ENCODE measurements at places on chromosomes 4 and X.
A peak's percentile ranks its signal among the peaks of the same experiment; 100 is the strongest.

DNA sequence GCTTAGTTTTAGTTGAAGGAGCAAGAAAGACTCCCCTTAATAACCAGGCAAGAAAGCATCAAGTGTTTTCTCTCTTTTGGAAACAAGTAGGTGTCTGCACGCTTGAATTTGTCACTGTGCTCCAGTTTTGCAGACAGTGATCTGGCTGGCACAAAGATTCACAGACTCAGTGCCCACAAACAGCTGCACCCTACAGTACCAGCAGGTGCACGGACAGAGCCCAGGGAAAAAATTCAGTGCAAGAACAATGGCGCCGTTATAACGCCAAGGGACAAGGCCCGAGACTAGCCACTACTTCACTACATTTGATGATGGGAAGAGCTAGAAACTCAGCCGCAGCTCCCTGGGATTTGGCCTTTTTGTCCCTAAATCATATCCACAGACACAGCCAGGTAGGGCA is 56.0 kb downstream of the ZNF827 start:
- no peak for DNase-seq

DNA sequence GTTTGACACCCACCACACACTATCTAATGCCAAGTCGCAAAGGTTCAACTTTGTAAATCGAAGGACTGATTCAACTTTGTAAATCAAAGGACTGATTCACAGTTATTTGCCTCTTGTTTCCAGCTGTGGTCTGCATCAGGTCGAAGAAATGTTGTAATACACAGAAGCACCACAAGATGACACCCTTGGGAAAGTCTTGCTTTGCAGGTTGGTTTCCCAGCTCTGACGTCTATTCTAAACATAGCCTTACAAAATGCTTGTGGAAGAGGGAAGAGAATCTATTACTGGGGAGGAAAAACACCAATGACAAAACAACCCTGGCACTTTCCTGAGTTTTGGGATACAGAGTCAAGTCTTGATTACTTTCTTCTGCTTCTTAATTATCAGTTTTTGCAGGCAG is 35.3 kb downstream of the SUPT20HL1 start:
- peak; percentile 24 for DNase-seq

DNA sequence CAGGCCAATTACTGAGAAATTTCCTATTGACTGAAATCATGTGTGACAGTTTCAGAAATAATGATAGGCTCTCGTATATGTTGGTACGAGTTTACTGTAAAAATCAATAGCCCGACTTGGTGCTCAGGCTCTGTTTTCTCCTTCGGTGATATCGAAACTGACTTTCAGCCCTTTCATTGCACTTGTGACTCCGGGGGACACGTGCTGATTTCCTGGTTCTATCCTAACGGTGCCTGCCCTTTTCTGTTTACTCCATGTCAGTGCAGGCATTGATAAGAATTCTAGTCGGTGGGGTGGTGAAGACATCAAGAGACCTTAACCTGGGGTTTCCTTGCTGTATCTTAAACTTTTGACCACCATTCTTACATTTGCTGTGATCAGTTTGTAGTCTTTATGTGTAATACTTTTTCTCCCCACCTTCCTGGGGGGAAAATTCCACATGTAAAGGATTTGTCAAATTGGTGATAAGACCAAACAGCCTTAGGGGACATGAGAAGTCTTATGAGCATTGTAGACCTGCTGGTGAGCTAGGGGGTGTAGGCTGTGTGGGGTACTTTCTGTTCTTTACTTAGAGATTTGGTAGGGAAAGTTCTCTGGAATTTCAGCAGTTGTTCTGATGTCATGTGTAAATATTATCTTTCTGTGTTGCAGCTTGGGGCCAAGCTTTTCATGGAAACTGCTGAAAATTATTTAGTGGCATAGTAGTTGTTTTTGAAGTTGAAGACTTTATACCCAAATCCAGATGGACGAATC is 52.7 kb downstream of the TMEM131L start:
- DNase-seq, result no peak

DNA sequence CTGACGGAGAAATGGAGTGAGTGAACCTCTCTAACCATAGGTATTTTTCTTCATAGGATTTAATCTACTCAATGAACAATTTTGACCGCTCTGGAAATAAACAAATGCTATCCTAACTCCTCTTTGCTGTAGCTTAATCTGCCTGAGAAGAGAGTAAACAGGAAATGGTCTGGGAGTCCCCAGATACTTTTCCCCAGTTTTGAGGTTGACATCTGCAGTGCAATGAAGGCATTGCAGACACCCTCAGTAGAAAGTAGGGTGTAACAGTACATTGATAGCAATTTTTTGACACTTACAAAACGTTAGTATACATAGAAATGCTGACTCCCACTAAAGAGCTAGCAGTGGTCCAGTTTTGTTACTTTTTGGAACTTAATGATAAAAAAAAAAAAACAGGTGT is 495.9 kb upstream of the FAM241A start:
- no peak for DNase-seq

DNA sequence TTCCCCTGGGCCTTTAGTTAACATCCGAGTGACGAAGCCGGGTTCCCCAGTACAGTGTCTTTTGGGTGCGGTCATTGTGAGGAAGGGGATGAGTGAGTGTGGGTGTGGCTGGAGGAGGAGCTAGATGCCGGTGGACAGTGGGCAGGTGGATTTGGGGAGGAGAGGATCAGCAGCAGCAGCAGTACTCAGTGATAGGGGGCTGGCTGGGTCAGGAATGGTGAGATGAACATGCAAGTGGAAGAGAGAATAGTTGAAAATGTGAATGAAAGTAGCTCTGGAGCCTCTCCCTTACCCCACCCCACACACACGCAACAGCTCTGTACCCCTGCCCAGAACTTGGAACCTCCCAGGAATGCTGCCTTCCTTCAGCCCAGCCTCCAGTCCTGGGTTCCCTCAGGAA is 4.5 kb downstream of the TSR2 start:
- no peak for DNase-seq

DNA sequence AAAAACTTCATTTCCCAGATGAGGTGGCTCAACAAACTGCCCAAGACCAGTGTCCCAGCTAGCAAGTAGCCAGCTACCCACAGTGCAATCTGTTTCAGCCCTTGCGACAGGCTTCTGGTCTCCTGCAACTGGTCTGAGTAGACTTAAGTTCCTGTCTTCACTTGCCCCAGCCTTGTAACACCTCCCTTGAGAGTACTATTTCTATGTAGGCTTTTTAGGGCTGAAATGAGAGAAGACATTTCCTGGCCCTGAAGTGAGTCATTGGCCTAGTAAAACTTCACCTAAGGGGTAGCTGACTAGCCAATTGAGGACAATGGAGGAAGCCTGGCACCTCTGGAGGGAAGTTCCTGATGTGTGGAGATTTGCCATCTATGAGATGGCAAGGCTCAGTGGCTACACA is 80.1 kb upstream of the STIM2 start:
- DNase-seq, result no peak

DNA sequence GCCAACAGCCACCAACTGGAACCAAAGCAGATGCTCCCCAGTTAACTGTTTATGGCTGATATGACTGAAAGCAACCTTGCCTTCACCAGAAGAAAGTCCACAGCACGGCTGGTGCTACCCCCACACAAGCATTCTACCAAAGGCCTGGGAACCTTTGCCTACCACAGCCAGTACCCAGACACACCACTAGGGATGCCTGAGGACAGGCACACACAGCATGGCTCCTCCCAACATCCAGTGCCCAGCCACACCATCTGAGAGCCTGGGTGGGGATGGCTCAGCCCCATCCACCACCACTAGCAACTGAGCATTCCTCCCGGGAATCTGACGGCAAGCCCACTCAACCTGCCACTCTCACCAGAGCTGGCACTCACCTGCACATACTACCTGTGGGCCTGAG is 178.6 kb downstream of the SLC7A11 start:
- DNase-seq, result no peak

DNA sequence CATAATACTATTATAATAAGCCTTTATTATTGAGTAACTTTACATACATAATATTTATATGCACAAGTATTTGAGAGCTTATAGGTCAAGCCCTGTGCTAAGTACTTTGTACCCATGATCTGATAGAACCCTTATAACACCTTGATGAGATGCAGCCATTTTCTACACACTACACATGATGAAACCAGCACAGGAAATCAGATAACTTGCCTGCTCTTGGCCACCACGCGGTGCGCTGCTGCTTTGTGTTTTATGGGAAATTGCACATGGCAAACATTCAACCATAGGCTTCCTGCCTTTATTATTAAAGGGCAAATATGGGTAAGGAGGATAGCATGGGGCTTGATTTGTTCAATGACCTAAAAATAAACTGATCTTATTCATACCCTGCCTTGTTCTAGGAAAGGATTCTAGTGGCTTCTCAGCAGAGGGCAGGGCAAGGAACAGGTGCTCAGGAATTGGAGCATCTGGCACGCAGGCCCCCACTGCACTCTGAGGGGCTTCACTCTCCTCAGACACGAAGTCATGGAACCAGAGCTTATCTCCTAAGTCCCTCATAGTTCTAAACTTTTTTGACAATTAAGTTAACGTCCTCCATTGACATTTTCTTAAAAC is 31.6 kb upstream of the NAP1L5 start:
- DNase-seq, result no peak

DNA sequence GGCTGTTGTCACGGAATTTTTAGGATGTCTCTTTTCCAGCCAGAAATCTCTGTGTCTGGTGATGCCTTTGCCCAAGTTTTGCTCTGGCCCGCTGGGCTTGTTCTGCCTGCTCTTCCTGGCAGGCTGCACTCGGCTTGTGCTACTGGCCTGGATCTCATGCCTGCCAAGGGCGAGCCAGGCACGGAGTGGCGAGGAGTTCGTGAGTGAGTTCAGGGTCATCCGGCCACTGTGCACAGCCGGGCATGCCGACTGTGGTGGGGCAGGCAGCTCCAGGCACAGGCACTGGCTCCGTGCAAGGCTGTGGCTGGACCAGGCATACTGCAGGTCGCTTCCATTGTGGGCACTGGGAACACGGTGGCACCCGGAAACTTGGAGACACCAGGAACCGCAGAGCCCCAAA is 129.1 kb downstream of the ARHGAP10 start:
- DNase-seq, result no peak

GRCh38 chrX:65731684-65732289 is 64.3 kb downstream of the MSN start:
- no peak for DNase-seq

Data from activated T-cell treated with anti-CD3 and anti-CD28 coated beads for 24 hours (primary cell).